ENCODE measurements at places on chromosomes 13 and 19.

DNA sequence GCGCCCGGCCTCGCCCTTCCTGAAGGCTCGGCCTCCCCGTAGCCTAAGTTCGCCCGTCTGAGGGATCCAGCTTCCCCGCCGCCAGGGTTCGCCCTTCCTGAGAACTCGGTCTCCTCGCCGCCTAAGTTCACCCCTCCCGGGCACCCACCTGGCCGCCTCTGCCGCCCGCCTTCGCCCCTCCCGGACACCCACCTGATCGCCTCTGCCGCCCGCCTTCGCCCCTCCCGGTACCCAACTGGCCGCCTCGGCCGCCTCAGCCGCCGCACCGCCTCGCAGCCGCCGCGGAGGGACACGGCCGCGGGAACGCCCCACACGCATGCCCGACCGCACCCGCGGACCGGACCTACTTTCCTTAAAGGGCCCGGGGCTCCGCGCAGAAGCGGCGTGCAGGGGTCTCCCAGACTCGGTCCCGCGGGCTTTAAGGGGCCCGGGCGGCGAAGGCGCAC, at the start of gene MOB3A:
MOB3A (minus strand) TSS at position 293 of the 446 bp plus-strand sequence. CDS start 17,766 bp downstream, outside the sequence.
- DNase-seq: no peak

DNA sequence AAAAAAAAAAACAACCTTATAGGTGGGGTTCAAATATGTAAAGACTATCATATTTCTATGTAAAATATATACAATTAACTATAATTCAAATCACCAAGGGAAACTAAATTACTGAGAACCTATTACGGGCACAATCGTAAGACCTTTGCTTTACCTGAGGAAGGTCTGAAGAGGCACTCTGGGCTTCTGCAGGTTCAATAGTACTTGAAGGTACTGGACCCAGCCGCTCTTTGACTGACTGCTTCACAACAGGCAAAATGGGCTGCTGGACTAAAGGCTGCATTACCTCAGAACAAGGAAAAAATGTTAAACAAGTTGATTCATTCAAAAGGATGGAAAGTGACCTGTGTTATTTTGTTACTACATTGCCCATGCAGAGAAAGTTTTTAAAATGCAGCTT, 51.8 kb downstream of the RBM26 start:
- DNase-seq: no peak

DNA sequence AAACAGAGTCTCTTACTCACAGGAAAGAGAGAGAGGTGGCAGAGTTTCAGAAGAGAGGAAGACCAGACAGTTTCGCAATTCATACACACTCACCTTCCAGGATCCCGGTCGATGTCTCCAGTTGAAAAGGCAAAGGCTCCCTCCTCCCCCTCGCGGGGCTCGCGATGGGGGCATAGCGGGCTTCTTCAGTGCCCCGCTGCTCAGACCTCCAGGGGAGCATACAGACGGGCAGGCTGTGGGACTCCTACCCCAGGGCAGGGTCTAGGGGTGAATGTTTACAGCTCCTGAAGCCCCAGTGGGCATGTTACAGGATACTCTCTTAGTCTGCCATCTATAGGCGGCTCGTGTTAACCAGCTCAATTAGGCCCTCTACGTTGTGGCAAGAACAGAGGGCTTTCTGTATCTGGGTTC, 139.2 kb downstream of the SLITRK5 start:
- DNase-seq: no peak

DNA sequence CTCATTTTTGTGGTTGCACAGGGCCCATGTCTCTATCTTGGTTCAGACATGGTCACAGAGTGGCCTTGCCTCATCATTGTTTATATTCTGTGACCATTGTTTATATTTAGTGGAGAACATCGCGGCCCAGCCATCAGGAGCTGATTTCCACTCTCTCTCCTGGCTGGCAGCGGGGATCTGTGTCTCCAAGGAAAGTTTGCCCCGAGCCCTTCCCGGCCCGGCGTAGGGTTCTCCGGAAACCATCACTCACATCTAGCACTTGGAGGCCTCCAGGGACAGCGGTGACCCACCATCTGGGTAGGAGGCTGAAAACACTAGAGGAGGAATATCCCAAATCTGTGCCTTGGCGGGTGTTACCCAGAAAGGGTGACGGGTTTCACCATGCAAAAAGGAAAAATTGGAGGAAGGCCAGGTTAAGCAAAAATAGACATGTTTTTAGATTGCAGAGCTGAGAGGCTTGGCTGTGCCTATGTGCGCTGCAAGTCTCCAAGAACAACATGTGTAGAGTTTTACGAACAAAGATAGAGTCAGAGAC, 726 bp upstream of the ZNF358 start:
- DNase-seq: no peak

- no peak for DNase-seq
Observed at GRCh38 chr19:12411893-12412292, 10.8 kb upstream of the ZNF799 start.

DNA sequence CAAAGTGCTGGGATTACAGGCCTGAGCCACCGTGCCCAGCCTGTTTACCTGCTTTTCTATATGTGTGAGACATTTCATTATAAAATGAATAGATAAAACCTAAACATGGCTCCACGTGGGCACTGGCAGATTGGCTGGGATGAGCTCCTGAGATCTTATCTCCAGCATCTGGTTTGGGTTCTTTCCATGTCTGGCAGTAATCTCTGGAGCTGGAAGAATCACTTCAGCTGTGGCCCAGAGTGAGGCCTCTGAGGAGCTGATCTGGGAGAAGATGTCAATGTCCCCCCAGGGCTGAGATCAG, 5.5 kb upstream of the SULT2A1 start:
- DNase-seq: no peak

DNA sequence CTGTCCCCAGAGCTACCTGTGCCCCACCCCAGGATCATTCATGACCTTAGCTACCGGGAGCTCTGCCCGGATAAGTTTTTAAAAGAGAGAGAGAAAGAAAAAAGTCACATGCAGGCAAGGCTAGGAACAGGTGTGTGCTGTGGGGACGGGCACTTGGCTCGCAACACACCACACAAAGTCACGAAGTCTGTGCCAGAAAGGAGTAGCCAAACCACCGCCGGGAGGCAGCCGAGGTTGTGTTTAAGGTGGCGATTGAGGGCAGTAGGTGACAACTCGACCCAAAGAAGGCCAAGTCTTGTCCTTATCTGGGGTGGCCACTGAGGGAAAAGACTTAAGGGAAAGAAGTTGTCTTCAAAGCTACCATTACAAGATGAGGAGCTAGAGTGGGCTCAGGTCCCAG, 4.6 kb upstream of the TSHZ3 start:
- DNase-seq: no peak

DNA sequence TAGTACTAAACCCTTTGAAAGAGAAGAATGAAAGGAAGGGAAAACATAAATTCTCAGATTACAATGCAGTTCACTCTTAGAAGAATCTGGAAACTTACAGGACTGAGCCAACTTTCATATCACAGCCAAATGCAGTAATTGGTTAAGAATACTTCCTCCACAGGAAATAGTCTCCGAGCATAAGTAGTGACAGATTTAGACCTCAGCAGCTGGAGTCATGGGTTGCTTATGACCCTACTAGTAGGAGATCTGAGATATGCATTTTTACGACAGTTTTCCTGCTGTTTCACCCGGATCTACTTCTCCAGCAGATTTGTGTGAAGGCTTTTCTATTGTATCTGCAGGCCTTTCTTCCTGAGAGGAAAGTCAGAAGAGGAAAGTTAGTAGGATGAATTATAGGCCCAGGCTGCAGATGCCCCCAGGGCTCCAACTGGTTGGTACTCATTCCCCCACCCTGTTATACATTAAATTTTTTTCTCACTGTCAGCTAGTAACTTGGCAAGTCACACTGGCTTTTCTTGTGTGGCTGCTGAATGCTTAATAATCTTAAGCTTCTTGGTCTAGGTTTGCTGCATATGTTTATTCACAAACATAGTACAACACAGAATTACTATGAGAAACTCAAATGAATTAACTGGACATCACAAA, 1241.5 kb upstream of the MIR17HG start:
- DNase-seq: no peak

- DNase-seq: no peak
Observed at GRCh38 chr13:25286308-25286968, 850 bp downstream of the MTMR6 start.

DNA sequence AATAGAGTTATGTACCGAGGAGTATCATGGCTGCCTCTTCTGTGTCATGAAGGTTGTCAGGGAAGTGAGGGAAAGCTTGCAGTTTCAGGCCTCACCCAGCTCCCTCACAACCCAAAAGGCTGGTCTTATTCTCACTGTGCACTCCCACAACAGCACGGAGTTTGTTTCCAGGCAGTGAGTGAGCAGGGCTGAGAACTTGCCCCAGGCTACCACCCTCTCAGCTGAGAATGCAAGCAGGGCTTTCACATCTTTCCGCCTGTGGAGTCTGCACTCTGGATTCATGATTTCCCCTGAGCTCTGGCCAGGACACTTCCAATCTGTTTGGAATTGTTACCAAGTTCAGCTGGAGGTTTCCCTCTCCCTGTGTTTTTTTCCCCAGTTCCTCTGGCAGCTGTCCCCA, 2284.7 kb upstream of the PCDH20 start:
- no peak for DNase-seq

All from stimulated activated CD4-positive, alpha-beta T cell treated with anti-CD3 and anti-CD28 coated beads, Interleukin-12 subunit alpha, Interleukin-12 subunit beta, amount 100 ng/mL, for 24 hours (primary cell).